ENCODE measurements at places on chromosomes 6 and 20.

- no peak for DNase-seq
Observed at GRCh38 chr6:112429226-112429625, 82.1 kb downstream of the RFPL4B start.

DNA sequence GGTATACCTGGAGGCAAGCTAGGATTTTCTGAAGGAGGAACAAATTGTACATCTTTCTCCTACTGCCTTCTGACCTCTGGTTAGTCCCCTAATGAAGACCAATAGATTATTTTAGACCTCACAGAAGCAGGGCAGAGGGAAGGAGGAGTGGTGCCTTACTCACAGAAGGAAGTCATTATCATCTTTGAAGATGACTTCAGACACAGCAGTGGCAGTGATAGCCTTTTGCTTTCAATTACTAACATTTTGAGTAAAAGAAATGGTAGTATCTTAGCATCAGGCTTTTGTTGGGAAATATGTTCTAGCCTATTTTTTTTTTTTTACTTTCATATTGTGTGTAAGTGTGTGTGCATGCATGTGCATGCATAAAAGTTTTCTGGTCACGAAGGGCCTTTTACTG, 164.2 kb upstream of the PLN start:
- DNase-seq, result no peak

DNA sequence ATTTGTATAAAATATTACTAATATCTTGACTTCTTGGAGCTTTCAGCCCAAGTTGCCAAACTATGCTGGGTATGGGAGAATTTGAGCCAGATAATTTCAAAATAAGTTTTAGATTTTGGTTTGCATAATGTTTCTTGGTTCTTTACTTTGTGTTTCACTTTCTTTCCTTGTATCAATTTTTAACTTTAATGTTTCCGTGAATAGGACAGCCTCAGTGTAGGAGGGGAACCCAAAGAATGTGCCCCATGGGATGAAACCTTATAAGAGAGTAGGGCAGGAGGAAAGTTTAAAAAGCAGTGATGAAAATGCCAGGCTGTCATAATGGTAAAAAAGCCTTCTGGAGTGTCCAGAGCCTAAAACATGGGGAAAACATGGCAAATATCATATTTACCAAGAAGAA, 252.4 kb upstream of the IRAK1BP1 start:
- no peak for DNase-seq

- DNase-seq, result no peak
Observed at GRCh38 chr6:29908710-29909109, 33.6 kb upstream of the HLA-A start.

DNA sequence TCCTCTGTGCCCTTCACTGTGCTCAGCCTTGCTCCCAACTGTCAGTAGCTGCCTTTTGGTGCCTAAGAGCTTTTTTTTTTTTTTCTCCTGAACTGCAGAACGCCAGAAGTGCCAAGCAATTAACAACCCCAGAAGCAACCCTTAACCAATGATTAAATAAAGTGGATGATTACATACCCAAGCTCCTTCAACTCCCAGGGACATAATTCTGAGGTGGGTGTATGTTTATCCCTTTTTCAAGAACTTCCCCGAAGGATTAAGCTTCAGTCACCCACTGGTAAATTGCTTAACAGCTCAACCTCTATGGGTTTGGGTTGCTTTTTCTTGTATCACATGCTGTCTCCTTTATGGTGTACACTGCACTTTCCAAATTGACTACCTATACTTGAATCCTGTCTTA, 41.1 kb downstream of the KLHL31 start:
- DNase-seq, result no peak

DNA sequence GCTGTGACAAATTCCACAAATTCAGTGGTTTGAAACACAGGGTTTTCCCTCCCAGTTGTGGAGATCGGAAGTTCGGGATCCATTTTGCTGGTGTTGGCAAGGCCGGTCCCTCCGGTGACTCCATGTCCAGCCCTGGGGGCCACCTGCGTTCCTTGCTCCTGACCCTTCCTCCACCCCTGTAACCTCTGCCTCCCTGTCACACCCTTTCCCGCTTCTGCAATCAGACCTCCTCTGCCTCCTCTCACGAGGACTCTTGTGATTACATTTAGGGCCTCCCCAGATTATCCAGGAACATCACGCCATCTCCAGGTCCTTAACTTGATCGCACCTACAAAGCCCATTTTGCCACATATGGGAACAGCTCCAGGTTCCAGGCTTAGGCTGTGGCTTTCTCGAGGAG, 12.5 kb downstream of the RPS6KA2 start:
- DNase-seq, result no peak

- DNase-seq, result peak; percentile 59
Observed at GRCh38 chr6:142845143-142845571, 99.8 kb downstream of the HIVEP2 start.

DNA sequence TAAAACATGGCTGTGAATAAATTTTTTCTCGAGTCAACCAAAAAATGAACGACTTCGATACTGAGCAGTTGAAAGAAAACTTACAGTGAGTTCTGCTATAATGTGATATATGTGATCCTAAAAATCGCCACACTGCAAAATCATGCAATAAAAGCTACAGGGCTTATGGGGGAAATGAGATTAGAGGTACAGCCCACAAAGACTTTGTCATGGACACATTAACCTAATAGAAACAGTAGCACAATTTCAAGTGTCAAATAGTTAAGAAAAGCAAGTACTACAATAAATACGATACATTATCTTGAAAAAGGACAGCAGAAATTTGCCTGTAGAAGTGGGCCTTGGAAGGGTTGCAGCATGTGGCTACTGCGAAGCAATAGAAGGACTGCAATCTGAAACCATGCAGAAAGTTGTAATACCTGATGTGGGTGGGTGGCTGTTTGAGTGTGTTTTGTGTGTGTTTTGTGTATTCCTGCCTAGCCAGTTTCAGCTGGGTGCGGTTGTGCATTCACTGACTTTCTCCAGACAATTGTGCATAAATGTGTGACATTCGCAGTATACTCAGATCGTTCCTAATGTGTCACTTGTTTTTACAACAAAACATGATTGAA, 79.1 kb downstream of the RPP40 start:
- no peak for DNase-seq

- DNase-seq, result no peak
Observed at GRCh38 chr6:107546691-107547450, 57.0 kb downstream of the SOBP start.

DNA sequence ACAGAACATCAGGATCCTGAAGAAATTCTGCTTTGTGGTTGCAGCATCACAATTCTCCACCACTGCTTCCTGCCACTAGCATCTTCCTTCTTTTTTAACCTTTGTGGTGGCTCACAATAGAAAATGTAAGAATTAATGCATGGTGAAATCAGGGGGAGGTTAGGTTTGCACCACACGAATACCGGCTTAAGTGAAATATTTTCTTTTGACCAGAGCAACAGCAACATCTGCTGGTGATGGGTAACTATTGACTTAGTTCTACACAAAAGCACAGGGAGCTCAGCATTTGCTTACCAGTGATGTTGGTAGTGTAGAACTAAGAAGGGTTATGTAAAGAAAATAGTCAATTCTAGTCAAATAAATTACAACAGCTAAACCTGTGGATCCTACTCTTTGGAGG, 280.5 kb downstream of the SYNE1 start:
- DNase-seq, result no peak

GRCh38 chr6:35725721-35726438, 11.0 kb upstream of the ARMC12 start:
- no peak for DNase-seq

- peak; percentile 65 for DNase-seq
Observed at GRCh38 chr20:37345339-37346235, at the start of gene SRC. SRC (plus strand) TSS chr20:37346140; CDS start chr20:37384154, 38,014 bp downstream.

GRCh38 chr6:90088009-90088408, 193.7 kb downstream of the GJA10 start:
- no peak for DNase-seq

DNA sequence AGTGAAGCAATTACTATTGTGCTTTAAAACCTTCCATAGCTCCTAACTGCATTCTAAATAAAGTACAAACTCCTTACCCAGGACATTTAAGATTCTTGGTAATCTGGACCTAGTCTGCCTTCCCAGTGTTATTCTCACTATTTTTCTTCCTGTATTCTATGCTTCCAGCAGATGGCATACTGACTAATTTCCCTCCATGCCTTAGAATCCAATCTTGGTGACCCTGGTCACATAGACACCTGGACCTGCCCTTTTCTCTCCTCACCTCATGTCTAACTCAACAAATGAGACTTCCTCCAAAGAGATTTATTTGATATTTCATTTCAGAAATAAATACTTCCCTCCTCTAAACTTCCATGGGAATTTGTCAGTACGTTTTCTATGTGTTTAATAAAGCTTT, 25.8 kb downstream of the ROS1 start:
- DNase-seq, result no peak

- DNase-seq, result no peak
Observed at GRCh38 chr6:43970068-43970912, 157.0 kb downstream of the MRPL14 start.

DNA sequence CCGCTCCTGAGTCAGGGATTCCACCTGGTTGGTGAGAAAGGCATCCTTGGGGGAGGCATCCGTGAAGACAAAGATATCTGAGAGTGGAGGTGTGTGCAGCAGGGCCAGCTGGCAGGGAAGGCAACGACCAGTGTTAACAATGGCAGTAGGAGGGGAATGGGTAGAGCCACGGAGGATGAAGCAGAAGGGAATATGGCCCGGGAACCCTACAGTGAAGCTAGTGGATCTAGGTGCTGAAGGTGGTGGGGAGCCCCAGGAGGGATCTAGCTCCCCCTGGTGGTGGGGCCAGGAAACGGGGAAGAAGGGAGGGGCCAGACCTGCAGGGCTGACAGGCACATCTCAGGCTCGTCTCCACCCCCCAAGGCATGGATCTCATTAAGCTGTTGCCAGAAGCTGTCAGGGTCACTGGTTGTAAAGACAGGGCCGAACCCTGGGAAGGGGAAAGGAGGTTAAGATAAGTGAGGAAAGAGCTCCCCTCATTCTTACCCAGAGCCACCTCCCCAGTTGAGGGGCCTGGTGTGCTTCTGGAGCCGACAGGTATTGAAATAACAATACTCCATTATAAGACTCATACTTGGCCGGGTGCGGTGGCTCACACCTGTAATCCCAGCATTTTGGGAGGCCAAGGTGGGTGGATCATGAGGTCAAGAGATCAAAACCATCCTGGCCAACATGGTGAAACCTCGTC, 7.3 kb downstream of the VWA7 start:
- no peak for DNase-seq

- no peak for DNase-seq
Observed at GRCh38 chr20:41304424-41305079, 13.0 kb downstream of the ZHX3 start.

DNA sequence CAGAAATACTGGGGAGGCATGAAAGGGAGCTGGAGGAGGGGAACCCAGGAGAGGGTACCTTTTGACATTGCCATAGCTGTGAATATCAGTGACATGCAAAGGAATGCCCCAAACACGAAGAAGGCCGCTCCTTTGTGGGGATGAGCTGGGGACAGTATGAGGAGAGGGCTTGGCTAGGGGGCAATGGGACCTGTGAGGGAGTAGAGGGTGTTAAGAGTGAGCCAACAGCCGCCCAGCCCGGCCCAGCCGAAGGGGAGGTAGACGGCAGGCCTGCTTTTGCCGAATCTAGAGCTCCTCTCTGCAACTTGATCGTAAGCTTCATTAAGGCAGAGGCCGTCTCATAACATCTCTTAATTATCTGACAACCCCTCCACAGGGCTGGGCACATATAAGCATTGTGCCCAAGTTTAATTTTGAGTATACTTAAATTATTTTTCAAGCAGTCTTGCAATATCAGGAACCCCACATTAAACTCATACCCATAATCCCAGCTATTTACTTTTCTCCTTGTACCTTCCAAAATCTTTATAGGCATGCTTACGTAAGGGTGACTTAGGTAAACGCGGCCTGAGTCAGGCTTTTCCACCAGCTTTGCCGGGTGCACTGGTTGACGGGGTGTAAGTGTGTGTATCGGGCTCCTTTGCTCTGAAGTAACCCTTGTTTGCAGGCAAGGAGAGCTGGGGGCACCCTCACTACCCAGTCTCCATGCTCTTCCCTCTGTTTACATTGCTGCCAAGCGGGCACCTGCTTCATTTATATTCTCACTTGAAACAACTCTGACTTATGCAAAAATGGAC, 24.9 kb upstream of the VEGFA start:
- no peak for DNase-seq

DNA sequence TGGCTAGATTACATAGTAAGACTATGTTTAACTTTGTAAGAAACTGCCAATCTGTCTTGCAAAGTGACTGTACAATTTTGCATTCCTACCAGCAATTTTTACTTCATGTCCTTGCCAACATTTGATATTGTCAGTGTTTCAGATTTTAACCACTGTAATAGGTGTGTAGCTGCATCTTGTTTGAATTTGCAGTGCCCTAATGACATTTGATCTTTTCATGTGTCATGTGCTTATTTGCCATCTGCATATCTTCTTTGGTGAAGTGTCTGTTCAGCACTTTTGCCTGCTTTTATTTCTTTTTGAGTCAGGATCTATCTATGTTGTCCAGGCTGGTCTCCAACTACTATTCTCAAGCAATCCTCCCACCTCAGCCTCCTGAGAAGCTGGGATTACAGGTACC, 2.4 kb upstream of the PRPH2 start:
- no peak for DNase-seq

GRCh38 chr6:139016337-139017213, 12.0 kb upstream of the ABRACL start:
- DNase-seq, result no peak

DNA sequence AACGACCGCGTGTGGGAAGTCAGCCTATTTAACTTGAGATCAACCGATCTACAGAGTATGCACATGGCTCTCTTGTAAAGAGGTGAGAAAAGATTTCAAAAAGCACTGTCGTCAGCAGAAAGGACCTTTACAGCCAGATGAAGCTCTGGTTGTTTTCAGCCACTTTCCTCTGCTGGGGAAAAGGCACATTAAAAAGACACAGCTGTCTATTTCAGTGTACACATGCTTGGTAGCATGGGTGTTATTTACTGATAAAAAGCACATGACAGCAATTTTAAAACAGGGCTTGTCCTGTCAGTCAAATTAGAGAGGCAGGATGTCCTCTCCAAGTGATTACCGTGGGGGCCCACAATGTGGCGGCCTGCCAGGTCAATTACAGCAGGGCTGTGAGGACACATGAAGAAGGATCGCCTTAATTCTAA, 188.9 kb downstream of the PRKN start:
- DNase-seq, result no peak

- DNase-seq, result no peak
Observed at GRCh38 chr6:1722801-1723200, 113.1 kb downstream of the FOXC1 start.

GRCh38 chr20:5069141-5069806, 50.5 kb downstream of the PCNA start:
- no peak for DNase-seq

Data from NCI-H526 treated with DMSO at 0.1 percent for 48 hours (cell line).